ENCODE measurements at places on chromosomes 11 and 22.

DNA sequence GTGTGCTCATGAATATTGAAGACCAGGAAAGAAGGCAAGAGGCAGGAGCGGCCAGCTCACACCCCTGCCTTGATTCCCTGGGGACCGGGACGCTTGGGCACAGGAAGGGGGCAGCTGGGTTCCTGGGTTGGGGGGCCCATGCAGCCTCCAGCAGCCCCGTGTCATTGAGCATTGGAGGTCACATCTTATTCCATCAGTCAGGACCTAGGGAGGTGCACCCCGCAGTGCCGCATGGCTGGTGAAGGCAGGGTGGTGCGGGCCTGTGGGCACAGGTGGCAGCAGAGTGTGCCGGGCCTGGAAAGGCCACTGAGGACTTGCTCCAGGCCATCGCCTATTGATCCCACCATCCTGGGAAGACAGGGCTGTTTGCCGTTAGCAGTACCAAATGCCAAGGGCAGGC lies 116.3 kb upstream of the NECTIN1 start:
- DNase-seq = no peak

DNA sequence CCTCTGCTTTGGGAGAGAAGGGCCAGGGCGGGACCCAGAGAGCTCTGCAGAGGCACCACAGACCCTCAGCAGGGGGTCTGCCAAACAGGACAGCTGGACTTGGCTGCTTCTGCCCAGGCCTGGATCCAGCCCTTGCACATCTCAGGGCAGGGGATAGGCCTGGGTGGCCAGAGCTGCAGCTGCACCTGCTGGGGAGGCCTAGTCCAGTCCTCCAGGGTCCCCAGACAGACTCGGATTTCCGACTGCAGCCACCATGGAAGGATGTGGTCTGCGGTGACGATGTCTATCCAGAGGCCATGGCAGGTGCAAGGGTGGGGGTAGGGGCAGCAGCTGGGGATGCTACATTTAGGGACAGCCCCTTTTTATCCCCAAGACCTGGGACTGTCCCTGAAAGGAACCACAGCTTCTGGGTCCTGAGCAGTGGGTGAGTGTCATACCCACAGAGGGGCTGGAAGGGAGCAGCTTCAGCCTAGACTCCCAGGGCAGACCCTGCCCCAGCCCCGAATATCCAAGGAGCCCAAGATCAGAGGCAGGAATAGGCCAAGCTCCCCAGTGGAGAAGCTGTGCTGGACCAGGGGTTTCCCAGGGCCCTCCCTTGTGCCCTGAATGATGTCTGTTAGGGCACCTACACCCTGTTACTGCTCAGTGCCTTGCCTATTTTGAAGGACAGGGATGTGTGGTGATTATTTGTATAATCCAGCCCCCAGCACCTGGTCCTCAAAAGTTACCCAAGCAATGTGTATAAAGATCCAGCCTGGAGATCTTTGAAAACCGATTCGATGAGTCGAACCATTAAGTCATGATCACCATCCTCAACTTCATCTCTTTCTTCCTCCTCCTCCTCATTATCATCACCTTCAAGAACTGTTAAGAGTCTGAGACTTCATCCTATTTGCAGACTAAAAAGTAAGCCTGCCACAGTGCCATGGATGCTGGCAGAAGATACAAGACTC lies 2.5 kb upstream of the IGLL5 start:
- no peak for DNase-seq

- DNase-seq = no peak
Measured at GRCh38 chr22:43399980-43400358, 11.8 kb upstream of the MPPED1 start.

DNA sequence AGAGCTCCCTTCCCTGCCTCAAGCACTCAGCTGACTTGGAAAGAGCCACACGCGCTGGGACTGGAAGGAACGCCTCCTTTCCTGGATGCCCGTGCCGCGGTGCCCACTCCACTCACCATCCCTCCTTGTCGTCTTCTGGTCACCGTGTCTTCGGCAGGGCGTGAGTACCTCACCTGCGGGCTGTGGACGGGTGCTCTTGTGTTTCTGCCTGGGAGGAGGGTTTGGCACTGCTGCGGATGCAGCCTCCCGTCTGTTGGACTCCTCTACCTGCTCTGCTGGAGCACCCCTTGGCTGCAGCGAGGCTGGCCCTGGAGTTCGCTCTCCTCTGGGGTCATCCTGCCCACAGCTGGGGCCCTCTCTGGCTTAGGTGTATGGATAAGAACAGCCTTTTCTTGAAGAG lies 612.7 kb downstream of the BRD1 start:
- DNase-seq = no peak

GRCh38 chr22:50481045-50481439 lies 301 bp upstream of the ADM2 start:
- DNase-seq = no peak

DNA sequence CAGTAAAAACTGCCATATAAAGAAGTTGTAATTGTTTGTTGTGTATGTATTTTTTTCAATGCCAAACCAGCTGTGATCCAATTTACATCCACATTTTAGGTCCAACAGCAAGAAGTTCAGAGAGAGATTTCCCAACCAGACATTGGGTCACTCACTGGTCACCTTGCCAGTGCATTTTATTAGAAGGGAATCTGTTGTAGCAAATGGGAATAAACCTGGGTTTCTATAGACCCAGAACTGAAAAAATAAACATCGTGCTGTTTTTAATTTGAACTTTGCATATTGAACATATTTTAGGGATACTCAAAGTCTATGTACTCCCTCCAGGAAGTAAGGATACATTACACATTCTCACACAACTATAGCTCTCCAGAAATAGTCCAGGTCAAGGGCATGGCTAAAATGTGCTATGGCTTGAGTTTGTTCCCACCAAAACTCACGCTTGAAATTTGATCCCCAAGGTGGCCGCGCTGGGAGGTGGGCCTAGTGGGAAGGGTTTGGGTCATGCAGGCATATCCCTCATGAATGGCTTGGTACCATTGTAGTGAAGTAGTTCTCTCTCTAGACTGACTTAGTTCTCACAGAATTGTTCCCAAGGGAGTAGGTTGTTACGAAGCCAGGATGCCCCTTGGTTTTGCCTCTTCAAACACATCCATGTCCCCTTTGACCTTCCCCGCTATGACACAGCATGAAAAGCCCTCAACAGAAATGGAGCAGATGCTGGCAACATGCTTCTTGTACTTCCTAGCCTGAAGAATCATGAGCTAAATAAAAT lies 90.9 kb downstream of the RRAS2 start:
- no peak for DNase-seq

- no peak for DNase-seq
Measured at GRCh38 chr11:125329786-125330185, 165.2 kb downstream of the PKNOX2 start.

Measured in stimulated activated CD4-positive, alpha-beta T cell treated with anti-CD3 and anti-CD28 coated beads, Interleukin-1b, Interleukin-23, amount 100 ng/mL, for 4 hours (primary cell).